Endothelial cell (in vitro differentiated cells): ENCODE measurements at places on chromosomes 1 and 21.
A peak's percentile ranks its signal among the peaks of the same experiment; 100 is the strongest.

DNA sequence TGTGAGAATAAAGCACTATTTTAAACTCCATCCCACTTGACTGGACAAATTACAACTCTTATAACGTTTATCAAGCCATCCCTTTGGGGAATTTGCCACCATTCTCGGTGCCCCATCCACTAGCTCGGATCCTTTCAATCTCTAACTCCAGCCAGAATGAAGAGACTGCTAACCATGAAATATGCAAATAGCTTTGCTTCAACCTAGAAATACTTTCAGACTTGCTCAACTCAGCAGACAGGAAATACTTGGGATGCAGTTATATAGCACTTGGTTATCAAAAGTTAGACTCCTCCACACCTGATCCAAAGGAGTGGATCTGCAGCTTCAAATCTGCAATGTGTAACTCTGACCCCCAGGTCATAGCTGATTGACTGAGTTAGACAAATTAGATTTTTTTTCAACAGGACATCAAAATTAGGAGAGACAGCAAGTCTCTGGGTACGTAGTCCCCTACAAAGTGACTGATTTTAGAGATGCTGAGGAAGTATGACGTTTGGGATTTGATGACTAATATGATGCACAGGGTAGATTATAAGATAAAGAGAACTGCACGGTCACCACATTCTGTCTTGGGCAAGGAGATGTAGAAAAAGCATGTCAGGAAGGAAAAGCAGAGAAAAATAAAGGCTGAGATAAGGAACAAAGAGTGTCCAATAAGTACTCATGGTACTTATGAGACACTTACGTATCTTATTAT, 496.0 kb downstream of the AGBL4 start:
- DNase-seq, result no peak

GRCh38 chr1:20982316-20982715, 194.4 kb downstream of the EIF4G3 start:
- DNase-seq, result no peak

DNA sequence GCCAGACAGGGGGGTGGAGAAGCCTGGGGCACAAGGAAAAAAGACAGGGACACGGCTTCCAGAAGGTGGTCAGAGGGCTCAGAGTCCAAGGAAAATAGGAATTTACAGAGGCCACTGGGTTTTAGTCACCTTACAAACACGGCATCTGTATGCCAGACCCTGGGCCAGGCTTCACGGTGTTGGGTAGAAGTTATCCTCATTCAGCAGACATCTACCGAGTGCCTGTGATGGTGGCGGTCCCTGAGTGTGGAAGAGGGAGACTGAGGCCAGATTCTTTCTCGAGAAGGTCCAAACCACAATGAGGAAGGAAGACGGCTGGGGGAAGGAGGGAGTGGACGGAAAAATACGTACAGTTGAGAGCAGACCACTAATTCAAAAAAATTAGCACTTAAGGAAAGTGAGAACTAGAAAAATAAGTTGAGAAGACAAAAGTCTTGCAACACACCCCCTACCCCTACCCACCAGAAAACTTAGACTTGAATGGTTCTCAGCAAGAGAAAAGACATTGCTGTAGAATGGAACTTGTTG, 864 bp upstream of the BTG2 start:
- DNase-seq, result no peak

DNA sequence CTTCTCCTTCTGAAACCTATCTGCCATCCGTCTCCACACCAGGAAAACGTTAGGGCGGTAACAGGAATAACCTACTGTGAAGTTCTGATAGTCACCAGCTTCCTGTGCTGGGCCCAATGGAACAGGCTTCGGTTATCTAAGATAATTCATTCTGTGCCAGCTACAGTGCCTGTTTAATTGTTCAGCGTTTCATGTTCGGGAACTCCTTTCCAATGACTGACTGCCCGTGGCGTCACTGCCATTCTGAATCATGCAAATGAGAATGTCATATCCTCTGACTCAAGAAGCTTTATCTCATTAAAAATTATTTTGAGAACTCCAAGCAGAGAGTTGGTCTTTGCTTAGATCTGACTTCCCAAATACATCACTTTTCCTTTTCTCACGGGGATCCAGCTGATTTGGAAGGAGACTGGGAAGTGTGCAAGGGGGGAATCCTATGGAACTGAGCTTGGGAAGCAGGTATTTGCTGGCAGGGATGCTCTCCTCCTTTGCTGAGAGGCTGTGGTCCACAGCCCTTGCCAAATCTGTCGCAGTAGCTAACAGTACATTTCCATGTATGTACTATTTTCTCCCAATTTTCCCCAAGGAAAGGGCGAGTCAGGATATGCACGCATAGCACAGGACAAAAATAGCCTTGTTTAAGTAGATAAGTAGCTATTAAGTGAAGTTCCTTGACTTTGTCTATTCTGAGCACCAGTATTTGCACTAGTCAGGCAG, 358.7 kb downstream of the LTN1 start:
- no peak for DNase-seq

GRCh38 chr1:114668784-114669561, 876 bp downstream of the DENND2C start:
- no peak for DNase-seq

GRCh38 chr1:82778612-82779011, 977.9 kb downstream of the ADGRL2 start:
- DNase-seq, result no peak

GRCh38 chr1:179287946-179288345, 5.7 kb upstream of the SOAT1 start:
- no peak for DNase-seq

GRCh38 chr1:51444096-51444495, 75.0 kb downstream of the EPS15 start:
- DNase-seq, result no peak

DNA sequence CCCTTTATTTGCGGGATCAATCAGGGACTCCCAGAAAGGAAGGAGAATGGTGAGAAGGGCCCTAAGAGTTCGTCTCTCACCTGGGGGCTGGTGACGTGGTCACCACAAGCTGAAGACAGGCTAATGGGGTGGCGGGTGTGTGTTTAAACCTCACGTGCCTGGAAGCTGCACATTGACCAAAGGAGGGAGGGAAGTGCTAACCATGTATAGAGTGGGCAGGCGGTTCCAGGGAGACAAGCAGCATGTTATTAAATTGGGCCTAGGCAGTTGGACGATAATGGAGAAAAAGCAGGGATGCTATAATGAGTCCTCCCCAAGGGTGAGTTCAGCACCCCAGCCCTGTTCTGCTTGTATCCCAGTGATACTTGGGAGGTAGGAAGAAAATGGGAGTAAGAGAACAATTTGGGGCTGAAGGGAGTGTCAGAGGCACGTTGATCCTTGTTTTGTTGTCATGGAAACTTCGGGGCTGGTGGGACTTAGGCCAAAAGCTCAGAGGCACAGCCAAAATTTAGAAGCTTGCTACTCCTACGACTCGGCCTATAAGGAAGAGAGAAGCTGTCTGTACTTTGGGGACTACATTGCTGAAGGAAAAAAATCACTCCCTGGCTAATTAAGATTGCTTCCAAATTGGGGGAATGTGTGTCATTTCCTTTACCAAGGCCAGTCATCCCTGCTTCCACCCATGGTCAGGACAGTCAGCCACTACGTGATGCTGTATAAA, 33.2 kb upstream of the EPHA8 start:
- no peak for DNase-seq

DNA sequence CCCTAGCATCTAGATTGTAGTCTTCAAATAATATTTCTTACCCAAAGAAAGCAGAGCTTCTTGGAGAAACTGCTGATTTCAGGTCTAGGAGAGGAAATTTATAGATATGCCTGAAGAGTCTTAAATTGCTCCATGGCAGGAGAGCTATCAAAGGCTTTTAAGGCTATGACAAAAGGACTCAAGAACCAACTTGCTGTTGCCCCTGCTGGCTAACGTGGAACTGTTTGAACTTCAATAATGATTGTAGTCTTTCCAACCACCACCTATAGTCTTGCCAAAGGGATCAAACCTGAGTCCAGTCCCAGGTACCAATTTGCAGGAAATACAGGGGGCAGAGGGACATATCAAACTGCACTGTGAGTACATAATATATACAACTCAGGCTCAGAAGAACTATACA, 336.2 kb upstream of the ESRRG start:
- DNase-seq, result no peak

DNA sequence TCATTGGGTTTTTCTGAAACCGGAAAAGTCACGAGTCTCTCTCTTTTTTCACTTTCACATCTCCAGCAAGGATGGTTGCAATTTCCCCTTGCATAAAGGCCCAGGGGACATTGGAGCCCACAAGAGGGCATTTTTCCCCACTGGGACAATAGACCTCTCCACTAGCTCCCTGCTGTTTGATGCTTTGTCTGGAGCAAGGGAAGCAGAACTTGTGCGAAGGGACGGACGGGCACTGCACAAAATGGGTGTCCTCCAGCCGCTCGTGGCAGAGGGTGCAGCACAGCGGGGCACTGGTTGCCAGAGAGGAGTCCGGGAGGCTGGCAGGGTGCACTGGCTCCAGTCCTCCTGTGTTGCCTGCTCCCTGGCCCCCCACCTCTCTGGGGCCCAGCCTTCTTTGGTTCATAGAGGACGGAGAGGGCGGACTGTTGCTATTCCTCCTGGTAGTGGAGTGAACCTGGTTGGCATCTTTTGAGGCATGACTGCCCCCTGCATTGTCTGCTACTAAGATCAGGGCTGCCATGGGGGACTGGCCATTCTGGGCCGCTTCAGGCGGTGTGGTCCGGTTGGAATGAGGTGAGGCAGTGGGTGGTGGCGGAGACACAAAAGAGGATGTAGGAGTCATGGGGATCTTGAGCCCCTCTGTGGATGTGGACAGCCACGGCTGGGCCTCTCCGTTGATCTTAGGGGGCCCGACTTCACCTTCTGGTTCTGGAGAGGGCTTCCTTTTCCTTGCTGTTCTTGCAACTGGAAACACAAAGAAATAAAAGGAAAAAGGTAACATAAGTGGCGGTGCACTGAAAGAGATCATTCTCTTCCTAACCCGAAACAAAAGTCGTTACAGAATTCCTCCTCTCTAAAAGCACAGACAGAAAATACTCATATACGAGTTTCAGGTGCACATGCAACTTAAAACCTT, 2.6 kb downstream of the IRF2BP2 start:
- DNase-seq, result peak; percentile 31

GRCh38 chr1:202362212-202362611, 13.7 kb downstream of the PPP1R12B start:
- DNase-seq, result no peak

GRCh38 chr21:19692231-19692630, 1288.6 kb upstream of the TMPRSS15 start:
- no peak for DNase-seq

DNA sequence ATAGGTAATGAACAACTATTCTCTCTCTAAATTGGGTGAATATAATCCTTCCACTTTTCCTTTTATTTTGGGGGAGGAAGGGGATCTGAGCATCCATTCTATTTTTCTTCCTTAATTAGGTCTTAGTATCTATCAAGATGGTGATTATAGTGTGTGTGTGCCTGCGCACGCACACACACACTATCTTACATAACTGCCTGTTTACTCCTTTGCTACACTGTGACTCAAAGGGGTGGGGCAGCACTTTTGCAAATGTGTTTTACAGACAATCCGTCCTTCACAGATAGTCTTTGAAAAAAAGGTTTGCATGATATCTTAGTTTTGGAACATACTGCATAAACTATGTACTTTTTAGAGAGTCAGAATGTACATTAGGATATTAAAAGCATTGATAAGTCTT, 191.5 kb downstream of the SDCCAG8 start:
- DNase-seq, result no peak
